ENCODE measurements at places on chromosomes 5 and 9.

GRCh38 chr5:107294669-107295068 lies 376.1 kb downstream of the EFNA5 start:
- no peak for DNase-seq

- no peak for DNase-seq
Observed at GRCh38 chr5:112933651-112934365, 11.8 kb upstream of the REEP5 start.

GRCh38 chr5:95620030-95620869 lies at the start of gene GPR150:
Gene GPR150 (plus strand): TSS chr5:95620087. CDS start chr5:95620276, 189 bp downstream.
- no peak for DNase-seq

DNA sequence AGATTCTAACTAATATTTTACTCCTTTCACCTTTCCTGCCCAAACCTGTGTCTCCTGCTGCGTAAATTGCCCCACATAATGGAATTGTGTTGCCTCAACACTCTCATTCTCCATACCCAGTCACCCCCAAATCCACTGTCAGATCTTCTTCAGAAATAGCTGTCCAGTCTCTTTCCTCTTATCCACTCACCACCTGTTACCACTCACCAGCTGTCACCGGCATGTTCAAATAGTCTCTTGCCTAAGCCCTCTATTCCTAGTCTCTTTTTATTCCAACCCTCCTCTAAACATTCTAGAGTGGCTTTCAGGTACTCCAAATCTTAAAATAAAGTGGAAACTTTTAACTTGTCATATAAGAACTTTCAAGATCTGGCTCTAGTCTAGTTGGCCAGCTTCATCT lies 262.0 kb upstream of the FBXL7 start:
- DNase-seq: no peak

- DNase-seq: peak; percentile 48
Observed at GRCh38 chr5:61048534-61048933, 103.5 kb downstream of the NDUFAF2 start.

DNA sequence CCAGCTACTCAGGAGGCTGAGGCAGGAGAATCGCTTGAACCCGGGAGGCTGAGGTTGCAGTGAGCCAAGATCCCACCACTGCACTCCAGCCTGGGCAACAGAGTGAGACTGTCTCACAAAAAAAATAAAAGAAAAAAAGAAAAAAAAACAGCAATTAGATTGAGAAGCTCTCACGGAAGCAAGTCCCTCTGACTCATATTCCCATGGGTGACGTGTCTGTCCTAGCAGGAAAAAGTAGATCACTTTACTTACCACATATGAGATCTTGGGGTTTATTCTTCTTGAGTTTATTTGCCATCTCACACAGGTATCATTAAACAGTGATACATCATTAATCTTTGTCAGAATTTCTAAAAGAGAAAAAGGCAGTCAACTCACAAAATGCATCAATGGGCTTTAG lies 62.6 kb downstream of the SUSD1 start:
- peak; percentile 39 for DNase-seq

- no peak for DNase-seq
Observed at GRCh38 chr9:85432599-85432998, 309.2 kb downstream of the AGTPBP1 start.

GRCh38 chr5:180353048-180353979 lies at the start of gene GFPT2:
Gene GFPT2 (minus strand): TSS chr5:180353336. CDS start chr5:180353217, 119 bp downstream.
- DNase-seq: peak; percentile 27

DNA sequence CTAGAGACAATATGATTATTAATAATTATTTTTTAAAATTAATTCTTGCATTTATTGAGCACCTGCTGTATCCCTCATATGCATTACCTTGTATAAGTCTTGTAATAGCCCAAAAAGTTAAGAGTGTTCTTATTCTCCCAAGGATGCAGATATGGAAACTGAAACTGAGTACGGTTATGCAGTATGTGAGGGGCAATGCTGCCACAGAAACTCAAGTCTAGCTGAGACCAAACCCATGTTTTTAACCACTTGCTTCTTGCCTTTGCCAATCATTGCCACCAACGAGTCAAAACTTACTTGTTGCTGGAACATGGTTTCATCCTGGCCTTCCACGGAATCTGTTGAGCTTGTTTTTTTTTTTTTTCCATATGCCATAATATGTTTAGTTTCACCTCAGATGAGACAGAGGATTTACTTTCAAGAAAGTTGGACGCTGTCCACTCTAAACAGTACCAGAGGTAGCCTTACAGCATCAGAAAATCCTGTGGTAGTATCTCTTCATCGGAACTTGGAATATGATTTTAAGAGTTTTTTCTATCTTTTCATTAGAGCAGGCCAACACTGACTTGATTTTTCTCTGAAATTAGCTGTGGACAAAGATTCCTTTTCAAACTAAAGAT lies 27.9 kb downstream of the DOCK8 start:
- DNase-seq: no peak

- no peak for DNase-seq
Observed at GRCh38 chr5:124997186-124997893, 250.9 kb upstream of the ZNF608 start.

DNA sequence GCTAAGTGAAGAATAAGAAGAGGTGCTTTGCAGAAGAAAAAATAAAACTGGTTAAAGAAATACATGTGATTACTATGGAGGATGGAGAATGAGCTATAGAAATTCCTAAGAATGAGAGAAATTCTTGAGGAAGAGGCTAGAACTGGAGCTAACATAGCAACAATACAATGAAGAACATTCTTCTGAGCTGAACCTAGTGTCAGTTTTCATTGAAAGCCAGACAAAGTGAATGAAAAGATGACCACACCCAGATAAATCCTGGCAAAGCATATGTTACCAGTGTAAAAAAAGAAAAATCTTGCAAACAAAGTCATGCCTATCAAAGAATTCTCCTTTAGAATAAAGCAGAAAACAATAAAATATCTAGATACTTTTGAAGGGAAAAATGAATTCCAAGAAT lies 39.6 kb downstream of the SGCD start:
- DNase-seq: no peak

DNA sequence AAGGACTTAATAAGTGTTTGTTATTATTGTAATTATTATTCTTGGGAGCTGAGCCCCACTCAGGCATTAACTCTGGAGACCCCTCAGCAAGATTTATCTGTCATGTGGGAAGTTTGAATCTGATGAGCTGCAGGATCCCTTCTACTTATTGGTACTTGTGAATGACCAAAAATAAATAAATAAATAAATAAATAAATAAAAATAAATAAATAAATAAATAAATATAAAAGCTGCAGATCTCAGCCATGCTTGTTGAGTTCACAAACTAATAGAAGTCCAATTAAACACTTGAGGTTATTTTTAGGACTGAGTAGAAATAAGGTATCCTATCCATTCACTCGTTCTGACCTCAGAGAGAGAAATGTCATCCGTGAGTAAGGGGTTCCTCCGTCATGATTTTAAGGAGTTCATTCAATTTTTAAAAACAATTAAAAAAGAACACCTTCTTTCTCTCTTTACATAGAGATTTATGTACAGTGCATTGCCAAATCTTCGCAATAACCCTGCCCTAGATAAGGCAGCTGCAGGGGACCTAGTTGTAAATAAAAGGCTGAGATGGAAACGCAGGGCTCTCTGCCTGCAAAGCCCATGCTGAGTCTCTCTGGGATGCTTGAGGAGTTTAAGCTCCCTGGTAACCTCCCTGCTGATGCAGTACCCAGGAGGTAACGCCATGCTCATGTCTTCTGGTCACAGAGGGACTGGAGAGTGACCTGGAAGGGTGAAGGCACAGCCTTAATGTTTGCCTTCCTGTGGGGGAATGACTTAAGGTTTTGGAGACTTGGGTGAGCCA lies 1.2 kb downstream of the EFCAB9 start:
- no peak for DNase-seq

GRCh38 chr5:44952376-44952775 lies 143.6 kb downstream of the MRPS30 start:
- DNase-seq: no peak

DNA sequence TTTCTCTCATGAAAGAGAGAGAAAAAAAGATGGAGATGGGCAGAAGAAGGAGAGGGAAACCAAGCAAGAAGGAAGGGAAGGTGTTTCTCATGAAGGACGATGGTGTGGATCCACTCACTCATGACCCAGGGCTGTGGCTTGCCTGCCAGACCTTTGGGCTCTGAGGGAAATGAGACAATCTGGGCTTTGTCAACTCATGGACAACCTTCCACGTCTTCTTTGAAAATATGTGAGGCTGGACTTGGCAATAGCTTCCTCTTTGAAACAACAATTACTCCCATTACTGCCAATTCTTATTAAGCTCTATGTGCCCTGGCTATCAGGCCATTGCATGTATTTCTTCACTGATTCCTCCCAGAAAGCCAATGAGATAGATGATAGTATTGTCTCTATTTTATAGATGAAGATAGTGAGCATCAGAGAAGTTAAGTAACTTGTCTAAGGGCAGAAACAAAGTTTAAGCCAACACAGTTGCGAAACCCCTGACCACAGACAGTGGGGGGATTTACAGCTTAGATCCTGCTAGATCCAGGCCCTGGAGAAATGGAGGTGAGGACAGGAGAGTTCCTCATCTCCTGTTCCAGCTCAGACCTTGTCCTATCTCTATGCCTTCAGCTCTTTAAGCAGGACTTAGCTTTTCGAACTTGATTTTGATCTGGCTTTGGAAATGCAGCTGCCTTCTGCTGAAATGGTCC lies 132.4 kb downstream of the GCNT1 start:
- DNase-seq: no peak

GRCh38 chr9:7936996-7937395 lies 137.4 kb upstream of the DMAC1 start:
- no peak for DNase-seq

- DNase-seq: no peak
Observed at GRCh38 chr5:147445090-147445489, 64.8 kb downstream of the DPYSL3 start.

DNA sequence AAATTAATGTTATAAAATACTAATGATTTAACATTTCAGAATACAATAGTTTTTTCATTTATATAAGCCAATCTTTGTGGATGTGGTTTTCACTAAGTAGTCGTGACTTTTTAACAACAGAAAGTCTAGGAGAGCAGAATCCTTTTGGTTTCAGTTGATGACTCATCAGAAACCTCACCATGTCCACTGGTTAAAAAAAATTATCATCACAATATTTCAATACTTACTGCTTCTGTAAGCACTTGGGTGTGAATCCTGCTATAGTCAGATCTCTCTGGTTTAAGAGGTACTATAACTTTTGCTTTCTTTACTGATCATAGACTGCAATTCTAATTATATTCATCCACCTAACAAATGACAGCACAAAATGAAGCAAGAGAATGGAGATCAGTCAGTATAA lies 77.2 kb downstream of the MRPS30 start:
- no peak for DNase-seq

DNA sequence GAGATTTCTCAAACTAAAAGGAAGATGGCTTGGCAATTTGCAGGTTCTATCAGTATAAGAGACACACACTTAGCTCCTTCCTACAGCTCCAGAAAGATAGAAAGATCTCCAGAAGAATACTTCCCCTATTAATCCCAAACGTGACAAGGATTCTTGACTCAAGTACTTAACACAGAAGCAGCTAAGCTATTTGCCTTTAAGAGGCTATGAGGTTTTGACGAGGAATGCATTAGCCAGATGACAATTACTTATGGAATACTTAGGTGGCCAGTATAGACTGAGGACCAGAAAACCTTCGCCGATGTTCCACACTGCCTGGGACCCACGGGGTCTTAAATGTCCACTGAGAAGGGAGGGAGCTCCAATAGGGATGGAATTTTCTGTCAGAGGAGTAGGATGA lies 340.5 kb upstream of the KIF2A start:
- DNase-seq: no peak

- no peak for DNase-seq
Observed at GRCh38 chr5:79730564-79730963, 40.9 kb downstream of the CMYA5 start.

DNA sequence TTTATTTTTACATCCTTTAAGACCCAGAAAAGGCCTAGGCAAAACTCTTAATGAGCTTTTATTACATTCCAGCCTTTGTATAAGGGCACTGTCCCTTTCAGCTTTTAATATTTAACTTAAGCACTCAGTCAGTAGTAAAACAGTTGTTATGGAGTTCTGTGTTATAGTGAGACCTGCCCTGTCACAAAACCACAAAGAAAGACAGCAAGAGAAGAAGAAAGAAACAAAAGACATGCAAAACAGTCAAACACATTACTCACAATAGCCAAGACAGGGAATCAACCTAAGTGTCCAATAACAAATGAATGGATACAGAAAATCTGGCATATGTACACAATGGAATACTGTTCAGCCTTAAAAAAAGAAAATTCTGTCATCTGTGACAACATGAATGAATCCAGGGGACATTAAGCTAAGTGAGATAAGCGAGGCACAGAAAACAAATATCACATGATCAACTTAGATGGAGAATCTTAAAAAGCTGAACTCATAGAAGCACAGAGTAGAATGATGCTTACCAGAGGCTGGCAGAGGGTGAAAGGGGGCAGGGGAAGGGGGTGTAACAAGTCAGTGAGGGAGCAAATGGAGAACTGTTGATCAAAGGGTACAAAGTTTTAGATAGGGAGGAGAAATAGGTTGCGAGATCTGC lies 63.8 kb upstream of the CCNG1 start:
- no peak for DNase-seq

- no peak for DNase-seq
Observed at GRCh38 chr9:68995776-68996175, 18.1 kb downstream of the PRKACG start.

DNA sequence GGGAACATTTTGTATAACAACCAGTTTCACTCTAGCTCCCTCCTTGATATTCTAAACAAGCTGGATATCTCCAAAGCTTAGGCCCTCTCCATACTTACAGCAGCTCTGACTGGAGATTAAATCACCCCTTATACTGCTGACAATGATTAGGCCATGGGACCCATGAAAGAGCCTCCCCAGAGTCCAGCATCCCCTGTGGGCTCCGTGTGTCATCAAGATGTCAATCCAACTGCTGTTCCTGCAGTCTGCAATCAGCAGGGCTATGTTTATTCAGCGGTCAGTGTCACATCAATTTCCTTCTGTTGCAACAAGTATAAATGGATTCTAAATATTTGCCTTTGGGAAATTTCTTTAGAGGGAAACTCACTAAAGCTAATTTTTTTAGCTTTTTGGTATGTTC lies 26.6 kb downstream of the PCDHAC2 start:
- no peak for DNase-seq

GRCh38 chr5:176474476-176474875 lies 26.3 kb downstream of the FAF2 start:
- no peak for DNase-seq

DNA sequence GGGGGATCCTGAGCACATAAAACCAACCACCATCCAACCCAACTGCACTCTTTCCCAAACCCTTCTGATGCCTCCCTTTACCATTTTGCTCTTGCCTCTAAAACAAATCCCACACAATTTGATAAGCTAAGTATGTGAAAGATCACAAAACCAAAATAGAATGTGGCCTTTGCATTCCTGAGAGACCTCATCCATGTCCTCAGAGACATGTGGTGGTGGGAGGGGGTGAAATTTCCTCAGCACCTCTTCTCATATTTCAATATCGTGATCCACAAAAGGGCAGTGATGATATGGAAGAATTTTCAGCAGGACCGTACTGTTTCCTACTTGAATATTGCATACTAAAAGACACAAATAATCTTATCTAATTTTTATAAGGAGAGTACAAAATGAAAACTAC lies 423.3 kb downstream of the TLE1 start:
- DNase-seq: no peak

- DNase-seq: no peak
Observed at GRCh38 chr9:16063241-16063591, 510.4 kb downstream of the CCDC171 start.

Data from AG04450 (cell line).